Fibroblast of skin of left quadriceps (primary cell): ENCODE measurements at places on chromosomes 4 and X.

- no peak for DNase-seq
These were observed 417 bp downstream of the PPP2R2C start for GRCh38 chr4:6472008-6472386.

DNA sequence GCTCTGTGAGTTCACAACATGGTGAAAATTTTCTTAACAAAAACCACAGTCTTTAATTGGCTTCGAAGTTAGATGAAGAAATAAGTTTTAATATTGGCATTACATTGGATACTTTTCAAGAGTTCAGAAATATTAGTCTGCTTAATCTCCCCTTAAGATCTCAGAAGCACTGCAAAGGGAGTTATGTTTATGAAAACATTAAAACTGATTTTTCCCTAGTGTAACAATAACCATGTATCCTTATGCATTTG, 1.5 kb downstream of the SETD7 start:
- DNase-seq: no peak

DNA sequence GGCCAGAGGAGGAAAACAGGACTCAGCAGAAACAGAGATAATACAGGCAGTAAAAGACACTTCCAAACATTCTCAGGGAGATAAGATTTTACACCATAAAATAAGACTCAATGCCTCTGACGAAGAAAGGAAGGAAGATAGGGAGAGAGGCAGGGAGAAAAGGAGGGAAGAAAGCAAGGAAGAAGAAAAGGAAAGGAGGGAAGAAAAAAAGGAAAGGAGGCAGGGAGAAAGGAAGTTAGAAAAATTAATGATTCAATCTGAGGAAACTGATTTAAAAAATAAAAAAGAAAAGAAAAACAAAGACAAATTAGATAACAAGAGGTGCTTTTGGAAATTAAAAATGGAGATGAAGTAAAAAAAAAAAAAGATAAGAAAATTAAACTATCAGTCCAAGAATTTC, 72.1 kb downstream of the PDS5A start:
- DNase-seq: no peak

DNA sequence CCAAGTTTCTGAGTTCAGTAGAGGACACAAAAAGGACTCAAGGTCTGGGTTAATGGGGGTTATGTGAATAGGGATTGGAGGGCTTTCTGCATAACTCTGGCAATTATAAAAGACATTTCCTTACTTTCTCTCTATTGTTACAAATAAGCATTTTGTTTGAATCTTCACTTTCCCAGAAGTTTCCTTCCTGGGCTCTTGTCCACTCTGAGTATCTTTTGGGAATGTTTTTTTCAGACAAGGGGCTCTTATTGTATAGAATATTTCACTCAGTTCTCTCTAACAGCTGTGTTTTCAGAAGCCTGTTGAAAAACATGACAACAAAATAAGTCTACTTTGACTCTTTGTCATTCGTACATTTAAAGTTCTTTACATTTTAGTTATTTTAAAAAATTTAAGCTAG, 57.6 kb upstream of the MAP9 start:
- DNase-seq: no peak

GRCh38 chrX:13093529-13094140, 49.2 kb upstream of the FAM9C start:
- DNase-seq: no peak

DNA sequence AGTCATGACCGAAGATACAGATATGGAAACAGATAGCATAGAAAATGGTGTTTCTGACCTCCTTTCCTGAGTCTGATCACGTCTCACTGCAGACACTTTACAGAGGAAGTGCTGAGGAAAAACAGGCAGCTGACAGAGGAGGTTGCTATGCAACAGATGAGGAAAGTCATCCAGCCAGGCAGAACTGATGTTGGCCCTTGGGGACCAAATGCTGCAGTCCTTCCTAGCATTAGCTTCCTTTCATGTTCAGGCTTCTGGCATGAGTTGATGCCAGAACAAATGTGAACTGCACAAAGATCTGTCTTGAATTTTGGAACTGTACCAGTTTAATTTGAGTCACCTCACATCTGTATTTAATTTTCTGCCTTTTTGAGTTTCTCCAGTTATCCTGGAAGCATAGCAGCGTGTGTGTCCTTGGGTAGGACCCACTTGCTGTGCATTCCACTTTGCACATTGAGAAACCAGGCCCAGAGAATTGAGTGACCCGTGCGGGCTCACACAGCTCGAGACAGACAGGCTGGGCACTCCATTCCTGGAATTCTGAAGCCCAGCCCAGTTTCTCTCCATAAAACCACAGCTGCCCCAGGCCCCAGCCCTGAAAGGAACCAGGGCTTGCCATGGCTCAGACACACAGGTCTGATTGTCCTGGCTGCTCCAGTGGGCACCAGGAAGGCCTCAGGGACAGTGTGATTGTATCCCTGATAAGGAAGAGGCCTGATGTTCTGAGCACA, 1.4 kb upstream of the MAGED1 start:
- peak; percentile 80 for DNase-seq

GRCh38 chr4:162849937-162850336, 316.8 kb downstream of the NAF1 start:
- DNase-seq: no peak

DNA sequence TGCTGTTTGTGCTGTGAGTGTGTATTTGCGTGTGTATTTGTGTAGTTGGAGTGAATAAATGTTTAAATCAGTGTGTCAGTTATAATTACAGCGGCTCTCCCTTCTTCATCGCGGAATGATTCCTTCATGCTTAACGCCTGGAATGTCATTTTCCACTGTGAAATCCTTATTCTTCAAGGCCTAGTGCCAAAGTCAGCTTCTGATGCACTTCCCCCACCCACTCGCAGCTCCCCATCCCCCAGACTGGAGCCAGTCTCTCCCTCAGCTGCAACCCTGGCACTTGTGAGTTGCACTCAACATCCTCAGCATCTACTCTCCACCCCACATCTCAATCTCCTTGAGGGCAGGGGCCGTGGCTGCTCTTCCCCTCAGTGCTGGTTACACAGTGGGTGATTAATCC, 583.0 kb downstream of the BCOR start:
- DNase-seq: peak; percentile 7

GRCh38 chr4:53234111-53234510, 131.8 kb downstream of the SCFD2 start:
- no peak for DNase-seq

GRCh38 chrX:18941896-18942295, 42.0 kb downstream of the PHKA2 start:
- no peak for DNase-seq

- DNase-seq: no peak
These were observed 52.8 kb downstream of the FAM47C start for GRCh38 chrX:37060999-37061398.

GRCh38 chr4:8701126-8702019, 108.8 kb downstream of the CPZ start:
- DNase-seq: no peak

GRCh38 chr4:87009095-87009648, 74.4 kb downstream of the AFF1 start:
- DNase-seq: no peak

- no peak for DNase-seq
These were observed 644 bp downstream of the LAMP2 start for GRCh38 chrX:120468479-120468824.

GRCh38 chr4:1593458-1593857, 90.7 kb downstream of the FAM53A start:
- no peak for DNase-seq

DNA sequence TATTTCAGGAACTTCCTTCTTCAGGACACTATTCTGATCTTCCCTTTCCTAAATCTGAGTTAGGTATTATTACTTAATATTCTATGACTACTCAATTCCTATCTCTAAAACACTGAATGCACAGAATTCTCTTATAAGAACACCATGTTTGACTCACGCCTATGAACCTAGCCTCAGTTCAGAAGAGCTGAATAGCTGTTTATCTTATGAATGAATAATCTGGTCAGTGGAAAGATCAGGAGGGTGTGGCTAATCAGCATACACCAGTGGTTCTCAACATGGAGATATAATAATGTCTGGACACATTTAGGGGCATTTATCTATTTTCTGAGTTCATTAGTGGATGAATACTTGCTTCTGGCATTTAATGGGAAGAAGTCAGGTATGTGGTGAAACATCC, 24.2 kb downstream of the EPHA5 start:
- no peak for DNase-seq

DNA sequence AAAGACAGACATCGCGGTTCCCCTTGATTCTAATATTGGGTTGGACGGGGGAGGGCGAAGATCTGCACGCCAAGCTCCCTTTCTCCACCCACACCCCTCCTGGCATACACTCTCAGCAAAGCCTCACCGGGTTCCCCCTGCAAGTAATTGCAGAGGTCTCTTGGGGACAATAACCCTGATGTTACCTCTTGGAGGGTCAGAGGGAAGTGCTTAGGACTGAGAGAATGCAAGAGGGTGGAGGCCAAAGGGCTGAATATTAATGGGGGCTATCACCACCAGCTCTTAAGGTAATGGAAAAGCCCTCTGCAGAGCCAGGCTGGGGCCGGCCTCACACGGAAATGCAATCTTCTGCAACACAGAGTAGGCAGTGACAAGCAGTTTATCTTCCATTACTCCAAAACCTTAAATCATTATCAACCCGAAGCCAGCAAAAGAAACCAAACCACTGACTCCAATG, 344.1 kb upstream of the GATB start:
- DNase-seq: no peak

DNA sequence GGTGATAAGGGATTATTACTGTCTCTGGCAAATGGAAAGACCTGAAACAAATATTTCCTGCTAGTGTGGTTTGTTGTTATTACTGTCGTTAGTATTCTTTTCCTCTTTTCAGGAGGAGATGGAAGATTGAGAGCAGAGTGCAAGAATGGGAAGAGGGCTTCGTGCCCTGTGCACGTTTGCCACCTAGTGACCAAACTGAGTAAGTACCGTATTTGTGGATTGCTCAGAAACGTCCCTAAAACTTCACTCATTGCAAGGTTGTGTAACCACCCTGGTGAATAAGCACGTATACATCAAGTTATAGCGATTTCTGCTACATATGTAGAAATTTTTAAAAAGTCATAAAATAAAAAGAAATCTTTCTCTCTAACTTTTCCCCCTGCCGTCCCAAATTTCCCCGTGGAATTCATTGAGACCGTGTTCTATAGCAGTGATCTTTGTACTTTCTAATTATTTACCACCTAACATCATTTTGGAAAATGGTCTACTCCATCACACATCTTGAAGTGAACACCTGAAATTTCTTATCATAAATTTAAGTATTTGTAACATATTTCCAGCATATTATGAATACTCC, 24.3 kb downstream of the LINC00632 start:
- no peak for DNase-seq

DNA sequence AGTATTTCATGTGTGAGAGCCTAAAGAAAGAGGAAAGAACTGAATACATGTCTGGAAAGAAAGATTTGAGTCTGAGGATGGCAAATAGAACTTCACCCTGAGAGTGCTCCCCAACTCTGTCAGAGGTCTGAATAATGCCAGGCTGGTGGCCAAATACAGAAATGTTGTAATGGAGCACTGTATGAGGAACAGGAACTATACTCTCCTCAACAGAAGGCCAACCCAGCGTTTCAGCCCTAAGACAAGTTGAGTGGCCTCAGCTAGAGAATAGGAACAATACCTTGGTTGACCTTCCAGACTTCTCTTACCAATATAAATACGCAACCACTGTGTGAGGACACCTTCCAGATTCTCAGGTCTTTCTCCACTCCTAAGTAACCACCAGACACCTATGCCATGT, 94.5 kb upstream of the STIM2 start:
- no peak for DNase-seq

GRCh38 chrX:39642071-39642470, 455.7 kb downstream of the BCOR start:
- no peak for DNase-seq

DNA sequence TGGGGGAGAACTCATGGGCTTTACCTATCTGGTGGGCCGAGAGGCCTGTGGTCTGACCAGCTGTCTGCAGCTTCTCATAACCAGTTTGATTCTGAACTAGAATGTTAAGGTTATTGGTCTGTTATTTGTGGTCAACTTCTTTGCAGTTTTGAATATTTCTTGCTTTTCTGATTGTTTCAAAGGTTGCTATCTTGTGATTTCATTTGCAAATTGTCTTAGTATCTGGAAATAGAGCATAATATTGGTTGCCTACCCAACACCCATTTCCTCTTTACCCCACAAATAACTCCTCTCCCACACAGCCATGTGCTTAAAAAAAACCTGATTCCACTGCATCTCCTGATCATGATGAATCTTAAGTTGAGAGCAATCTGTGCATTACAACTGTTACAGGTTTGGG, 39.1 kb upstream of the BMP2K start:
- no peak for DNase-seq

DNA sequence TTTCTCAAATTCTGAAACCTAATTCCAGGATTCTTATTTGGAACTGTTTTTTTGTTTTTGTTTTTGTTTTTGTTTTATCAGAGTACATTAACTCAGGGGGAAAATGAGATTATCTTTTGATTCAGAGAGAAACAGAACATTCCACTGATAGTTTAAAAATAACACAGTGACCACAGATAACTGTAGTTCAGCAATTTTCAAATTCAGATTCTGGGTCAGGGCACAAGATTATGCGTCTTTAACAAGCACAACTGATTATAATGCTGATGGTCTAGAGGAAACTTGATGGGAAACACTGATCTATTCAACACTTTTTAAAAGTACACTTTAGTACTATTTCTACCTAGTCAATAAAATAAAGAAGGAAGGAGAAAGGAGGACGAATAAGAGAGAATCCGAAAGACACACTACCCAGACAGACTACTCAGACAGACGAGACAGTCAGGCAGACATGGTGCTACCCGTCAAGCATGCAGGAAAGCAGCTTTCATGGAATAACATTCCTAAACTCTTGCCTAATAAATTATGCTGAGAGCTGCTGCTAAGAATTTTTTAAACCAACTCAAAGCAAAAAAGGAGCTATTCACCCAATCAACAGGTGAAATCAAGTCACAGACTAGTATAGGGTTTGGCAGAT, 59.0 kb downstream of the APBB2 start:
- no peak for DNase-seq

- no peak for DNase-seq
These were observed 33.9 kb downstream of the PRSS12 start for GRCh38 chr4:118318931-118319330.

DNA sequence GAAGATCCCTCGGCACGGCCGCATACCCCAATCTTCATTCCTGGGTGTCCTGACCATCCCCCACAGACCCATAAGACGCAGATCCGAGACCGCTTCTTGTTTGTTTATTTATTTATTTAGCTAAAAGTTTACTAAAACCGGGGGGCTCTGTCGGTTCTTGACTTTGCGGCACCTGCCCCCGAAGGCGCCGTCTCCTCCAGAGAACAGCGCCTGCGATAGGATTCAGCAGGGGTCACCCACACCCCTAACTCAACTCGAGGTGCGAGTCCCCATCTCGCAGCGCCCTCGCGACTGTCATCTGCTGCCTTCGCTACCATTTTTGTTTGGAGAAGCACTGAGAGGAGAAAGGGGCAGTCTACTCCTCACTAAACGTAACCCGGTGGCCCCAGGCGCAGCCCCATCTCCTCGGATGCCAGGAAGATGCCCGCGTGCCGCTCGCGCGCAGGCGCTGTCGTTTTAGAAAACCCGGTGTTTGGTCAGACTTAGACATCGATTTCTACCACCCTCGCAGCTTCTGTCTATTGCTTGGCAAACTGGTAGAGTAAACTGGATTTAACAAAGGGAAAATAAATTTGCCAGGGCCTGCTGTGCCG, 18.9 kb upstream of the GPR101 start:
- no peak for DNase-seq

- DNase-seq: no peak
These were observed 38.6 kb downstream of the TRIM2 start for GRCh38 chr4:153242839-153243324.
